ENCODE measurements at places on chromosomes 5 and 9.

DNA sequence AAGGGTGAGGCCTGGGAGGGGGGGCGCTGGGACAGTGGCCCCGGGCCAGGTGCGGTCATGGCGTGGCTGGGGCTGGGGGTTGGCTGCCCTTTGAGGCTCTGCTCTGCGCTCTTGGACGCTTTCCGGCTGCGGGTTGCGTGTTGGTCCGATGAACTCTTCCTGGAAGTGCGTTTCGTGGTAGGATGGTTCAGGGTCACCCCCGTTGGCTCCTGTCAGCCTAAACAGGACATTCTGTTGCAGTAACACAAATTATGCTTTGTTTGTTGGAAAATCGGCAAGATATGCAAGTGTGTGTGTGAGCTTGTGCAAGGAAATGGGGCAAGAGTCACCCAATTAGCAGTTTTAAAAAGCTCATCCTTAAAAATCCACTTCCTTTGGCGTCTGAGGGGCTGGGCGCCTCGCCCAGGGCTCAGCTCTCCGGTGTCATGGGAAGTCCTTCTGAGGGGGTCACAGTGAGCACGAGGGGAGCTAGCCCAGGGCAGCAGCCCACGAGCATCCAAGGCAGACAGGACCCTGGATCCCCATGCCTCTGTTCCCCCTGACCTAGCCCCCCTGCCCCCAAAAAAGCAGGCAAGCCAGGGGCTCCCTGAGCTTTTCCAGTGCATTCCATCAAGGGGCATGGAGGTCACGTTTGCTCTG is 22.2 kb upstream of the RNU6ATAC start:
- no peak for DNase-seq

DNA sequence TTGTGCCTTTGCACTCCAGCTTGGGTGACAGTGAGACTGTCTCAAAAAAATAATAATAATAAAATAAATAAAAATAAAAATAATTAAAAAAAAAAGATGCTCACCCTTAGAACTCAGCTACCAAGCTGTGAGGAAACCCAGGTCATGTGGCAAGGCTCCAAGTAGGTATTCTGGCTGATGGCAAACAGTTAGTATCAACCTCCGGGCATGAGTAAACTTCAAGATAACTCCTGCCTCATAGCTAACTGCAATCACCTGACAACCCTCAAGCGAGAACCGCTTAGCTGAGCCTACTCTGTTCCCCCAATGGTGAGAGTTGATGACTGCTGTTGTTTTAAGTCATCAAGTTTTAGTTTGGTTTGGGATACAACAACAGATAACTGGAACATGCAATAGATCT is 6.1 kb upstream of the SLC44A1 start:
- DNase-seq: no peak

DNA sequence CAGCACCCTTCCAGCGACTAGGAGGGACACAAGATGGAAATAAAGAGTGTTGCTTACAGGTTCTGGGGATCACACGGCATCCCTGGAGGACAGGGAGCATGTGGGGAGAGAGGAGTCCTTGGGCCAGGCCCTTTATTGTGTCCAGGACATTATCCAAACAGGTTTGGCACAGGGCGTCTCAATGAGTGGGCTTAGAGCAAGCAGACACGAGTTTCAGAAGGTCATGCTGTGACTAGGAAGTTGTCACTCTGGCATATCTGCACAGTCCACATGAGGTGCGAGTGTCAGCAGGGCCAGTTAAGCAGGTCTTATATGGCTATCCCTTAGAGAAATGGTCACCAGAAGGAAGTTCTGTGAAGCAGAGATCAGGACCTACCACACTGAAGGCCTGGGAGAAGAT is 174.5 kb upstream of the OTULINL start:
- no peak for DNase-seq

GRCh38 chr9:94860678-94861588 is 134.4 kb downstream of the AOPEP start:
- DNase-seq: peak; percentile 78

DNA sequence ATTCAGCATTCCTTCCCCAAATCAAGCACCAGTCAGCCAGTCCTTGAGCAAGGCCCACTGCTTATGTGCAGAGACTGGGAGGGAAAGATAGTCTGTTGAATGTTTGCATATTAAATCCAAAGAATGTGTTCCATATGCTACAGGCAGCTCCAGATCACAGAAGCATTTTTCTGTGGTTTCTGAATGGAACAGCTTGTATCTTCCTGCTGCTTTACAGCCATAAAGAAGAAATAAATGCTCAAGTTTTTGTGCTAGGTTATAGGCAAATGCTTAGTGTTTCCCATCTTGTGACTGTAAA is 310.3 kb downstream of the TRIM36 start:
- DNase-seq: no peak

DNA sequence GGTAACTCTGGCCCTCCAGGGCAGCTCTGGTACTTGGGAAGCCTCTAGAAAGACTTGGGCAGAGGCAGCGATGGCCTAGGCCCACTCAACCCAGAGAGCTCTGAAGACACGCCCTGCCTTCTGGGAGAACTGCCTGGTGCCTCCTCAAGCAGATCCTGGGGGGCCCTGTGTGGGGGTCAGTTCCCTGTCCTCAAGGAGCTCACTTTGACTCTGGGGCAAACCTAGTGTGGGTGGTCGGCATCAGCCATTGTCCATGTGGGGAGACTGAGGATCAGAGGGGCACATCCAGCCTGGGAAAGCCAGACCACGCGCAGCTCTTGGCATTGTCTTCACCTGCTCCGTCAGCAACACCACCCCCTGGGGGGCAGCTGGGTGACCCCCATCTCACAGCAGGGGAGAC is 28.0 kb downstream of the ABO start:
- no peak for DNase-seq

DNA sequence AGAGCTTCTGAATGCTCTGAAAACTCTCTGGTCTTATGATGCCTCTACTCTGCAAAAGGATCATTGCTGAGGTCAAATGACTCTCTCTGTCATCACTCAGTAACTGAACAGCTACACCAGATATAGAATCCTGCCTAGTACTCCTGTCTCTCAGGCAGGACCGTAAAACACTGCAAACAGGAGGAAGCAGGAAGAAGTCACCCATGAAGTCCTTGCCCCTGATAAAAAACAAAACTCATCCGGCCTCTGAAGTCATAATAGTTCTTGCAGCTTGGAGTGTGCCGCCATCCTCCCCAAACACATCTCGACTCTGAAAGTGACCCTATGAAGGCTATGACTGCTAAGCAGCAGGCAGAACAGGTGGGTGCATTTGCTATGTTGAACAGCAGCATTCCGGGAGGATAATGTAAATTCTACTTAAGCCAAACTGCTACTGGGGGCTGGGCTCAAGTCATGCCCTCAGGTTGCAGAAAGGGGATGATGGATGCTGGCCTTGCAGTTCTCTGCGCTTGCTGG is 81.9 kb upstream of the FAM169A start:
- no peak for DNase-seq

GRCh38 chr5:68269820-68270219 is 54.3 kb downstream of the PIK3R1 start:
- DNase-seq: no peak

- no peak for DNase-seq
Observed at GRCh38 chr9:104810421-104811339, 46.8 kb downstream of the NIPSNAP3B start.

DNA sequence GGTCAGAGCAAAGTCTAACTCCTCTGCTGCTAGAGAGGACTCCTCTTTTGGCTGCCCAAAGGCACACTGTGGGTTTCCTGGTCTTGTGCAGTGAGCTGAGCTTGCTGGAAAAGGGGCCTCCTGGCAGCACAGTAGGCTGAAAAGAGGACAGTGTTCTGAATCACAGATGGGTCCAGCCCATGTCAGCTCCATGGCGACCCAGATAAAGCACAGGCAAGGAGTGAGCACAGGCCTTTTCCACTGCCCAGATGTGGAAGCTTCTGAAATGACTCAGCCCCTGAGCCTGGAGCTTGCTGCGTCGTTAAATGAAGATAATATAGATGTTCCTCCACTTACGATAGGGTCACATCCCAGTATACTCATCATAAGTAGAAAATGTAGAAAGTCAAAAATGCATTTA is 8.1 kb downstream of the CCDC180 start:
- DNase-seq: no peak

- DNase-seq: no peak
Observed at GRCh38 chr9:95138474-95138873, 179.0 kb downstream of the FANCC start.

DNA sequence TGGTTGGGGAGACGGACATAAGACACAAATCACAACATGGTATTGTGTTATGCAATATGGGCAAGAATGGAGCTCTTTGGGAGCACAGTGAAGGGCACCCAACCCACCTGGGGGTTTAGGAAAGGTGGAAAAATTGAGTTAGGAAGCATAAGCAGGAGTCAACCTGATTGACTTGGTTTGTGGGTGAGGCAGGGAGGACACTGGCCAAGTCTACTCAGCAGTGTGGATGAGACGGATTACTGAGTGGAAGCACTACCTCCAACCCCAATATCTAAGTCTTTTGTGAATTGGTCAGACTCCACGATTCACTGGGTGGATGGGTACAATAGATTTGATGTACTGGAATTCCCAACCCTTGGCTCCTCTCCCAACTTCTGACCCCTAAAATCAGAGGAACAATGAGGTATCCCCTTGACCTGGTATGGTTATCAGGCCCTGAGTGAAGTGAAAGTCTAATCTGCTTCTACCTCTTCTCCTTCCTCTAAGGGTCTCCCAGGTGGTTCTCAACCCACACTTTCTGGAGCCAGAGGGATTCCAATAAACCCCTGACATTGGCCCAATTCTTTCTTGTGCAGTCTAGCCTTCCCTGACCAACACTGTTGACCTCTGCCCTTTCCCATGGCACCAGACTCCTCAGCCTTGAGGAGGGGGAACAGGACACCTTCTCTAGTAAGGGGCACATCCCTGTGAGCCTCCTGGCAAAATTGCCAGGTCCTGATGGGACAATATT is 5.2 kb downstream of the EGR1 start:
- DNase-seq: peak; percentile 48

- DNase-seq: no peak
Observed at GRCh38 chr5:92890841-92891244, 690.2 kb downstream of the NR2F1-AS1 start.

GRCh38 chr9:127876764-127877562 is 512 bp downstream of the AK1 start:
- no peak for DNase-seq

GRCh38 chr9:107049046-107049802 is 186.3 kb downstream of the ZNF462 start:
- DNase-seq: no peak

DNA sequence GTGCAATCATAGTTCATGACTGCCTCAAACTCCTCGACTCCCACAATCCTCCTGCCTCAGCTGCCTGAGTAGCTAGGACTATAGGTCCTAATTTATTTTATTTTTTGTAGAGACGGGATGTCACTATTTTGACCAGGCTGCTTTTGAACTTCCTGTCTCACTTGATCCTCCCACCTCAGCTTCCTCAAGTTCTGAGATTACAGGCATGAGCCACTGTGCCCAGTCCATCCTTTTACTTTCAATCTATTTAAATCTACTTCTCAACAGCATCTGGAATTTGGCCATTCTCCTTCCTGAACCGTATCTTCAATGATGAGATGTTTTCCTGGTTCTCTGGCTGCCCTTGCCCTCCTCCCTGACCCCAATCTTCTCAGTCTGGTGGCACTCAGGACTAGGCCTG is 12.2 kb upstream of the GRIN1 start:
- no peak for DNase-seq

GRCh38 chr5:41057231-41057630 is 13.9 kb downstream of the MROH2B start:
- DNase-seq: no peak

GRCh38 chr9:120859361-120859760 is 16.6 kb upstream of the PSMD5 start:
- DNase-seq: no peak

GRCh38 chr9:33659921-33660320 is 135.4 kb upstream of the PRSS3 start:
- DNase-seq: no peak

DNA sequence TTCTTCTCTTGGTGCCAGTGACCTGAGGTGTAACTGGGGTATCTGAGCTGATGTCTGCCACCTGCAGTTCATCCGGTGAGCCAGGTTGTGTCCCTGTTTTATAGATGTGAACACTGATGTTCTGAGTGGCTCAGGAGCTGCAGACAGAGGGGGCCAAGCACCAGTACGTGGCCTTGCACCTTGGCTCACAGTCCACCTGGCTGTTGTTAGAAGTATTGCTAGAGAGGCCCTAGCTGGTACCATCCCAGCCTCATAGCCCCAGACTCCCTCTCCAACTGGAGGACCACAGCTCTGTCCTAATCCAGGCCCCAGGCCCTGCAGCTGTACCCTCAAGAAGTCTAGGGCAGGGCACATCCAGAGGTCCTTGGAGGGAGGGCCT is 16.2 kb downstream of the PHF2 start:
- no peak for DNase-seq

DNA sequence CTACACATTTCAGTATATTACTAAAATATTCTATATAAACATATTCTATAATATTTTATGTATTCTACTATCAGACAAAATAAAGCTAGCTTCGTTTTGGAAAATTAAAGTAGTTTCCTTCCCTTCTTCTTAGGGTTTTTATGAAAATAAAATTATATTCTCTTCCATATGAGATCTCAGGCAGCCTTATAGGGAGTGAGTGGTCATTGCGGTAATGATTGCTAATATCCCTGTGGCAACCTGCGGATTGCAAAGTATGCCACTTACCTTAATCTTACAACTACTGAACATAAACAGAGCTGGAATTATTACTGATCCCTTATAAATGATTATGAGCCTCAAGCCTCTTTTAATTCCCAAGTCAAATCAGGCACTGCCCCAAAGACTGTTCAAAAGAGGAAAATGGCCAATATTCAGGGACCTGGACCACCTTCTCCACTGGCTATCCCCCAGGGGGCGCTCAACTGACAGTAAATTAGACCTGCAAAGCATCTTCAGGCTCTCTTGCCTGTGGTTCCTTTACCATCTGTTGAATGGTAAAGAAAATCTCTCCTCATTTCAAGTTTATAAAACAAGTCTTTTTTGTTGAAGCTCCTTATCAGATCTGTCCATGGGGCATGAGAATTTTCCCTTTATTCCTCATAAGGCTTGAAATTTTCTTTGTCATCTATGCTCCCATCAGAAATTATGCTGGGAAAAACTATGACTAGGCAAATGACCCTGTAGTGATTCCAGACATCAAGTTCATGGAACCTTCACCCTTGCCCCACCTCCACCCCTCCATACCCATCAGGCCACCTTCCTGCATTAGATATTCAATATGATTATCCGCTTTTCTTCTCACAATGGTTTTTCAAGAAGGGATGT is 163.9 kb downstream of the CEMIP2 start:
- peak; percentile 82 for DNase-seq

- peak; percentile 37 for DNase-seq
Observed at GRCh38 chr5:157602505-157602904, 26.9 kb upstream of the ADAM19 start.

DNA sequence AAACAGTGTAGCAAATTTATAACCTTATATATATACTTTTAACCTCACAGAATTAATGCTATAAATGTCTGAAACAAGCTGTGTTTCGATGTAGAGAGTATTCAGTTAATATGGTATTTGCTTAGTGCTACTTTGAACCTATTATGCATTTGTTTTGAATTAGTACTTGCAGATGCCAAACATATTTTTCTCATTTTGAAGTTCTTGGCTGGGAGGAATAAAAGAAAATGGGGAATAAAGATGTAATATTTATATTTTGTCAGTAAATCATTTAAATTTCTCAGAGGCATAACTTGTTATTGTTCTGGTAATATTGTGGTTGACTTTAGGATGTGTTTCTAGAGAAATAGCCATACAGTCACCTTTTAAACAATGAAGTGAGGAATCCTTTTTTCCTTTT is 175.9 kb upstream of the IZUMO3 start:
- DNase-seq: no peak

All from CD4-positive, alpha-beta T cell treated with Interleukin-10 for 1 hour (primary cell).